IPS DF 19.7 (cell line): ENCODE measurements at places on chromosomes 11 and 22.

DNA sequence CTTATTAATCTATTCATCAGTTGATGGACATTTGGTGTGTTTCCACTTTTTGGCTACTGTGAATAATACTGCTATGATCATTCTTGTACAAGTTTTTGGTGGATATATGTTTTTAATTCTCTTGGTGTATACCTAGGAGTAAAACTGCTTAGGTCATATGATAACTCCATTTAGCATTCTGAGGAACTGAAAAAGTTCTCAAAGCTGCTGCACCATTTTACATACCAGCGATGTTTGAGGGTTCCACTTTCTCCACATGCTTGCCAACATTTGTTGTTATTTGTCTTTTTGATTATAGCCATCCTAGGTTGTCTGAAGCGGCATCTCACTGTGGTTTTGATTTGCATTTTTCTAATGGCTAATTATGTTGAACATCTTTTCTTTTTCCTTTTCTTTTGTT is 4.1 kb upstream of the ACER3 start:
- DNase-seq, result no peak

DNA sequence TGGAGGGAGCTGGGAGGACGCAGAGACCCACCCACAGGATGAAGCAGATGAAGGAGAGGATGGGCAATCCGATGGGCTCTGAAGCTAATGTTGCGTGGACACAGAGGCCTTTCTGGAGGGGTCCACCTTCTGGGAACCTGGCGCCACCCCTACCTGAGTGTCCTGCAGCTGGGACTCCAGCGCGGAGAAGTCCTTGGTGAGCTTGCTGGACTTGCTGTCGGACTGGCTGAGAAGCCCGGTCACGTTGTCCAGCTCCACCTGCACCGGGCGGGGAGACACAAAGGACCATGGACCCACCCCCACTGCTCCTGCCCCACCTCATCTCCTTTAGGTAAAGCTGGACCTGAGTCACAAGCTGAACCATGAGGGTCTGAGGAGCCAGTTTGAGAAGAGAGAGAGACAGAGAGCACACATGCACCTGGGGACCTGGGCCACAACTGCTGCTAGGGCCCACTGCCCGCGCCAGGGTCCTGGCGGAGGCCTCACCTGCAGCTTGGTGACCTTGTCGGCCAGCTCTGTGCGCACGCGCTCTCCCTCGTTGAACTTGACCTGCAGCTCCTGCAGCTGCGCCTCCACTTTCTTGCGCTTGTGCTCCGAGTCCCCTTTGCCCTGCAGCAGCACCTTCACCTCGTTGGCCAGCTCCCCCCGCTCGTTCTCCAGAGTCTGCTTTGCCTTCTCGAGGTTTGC is 40.8 kb downstream of the APOL1 start:
- no peak for DNase-seq

DNA sequence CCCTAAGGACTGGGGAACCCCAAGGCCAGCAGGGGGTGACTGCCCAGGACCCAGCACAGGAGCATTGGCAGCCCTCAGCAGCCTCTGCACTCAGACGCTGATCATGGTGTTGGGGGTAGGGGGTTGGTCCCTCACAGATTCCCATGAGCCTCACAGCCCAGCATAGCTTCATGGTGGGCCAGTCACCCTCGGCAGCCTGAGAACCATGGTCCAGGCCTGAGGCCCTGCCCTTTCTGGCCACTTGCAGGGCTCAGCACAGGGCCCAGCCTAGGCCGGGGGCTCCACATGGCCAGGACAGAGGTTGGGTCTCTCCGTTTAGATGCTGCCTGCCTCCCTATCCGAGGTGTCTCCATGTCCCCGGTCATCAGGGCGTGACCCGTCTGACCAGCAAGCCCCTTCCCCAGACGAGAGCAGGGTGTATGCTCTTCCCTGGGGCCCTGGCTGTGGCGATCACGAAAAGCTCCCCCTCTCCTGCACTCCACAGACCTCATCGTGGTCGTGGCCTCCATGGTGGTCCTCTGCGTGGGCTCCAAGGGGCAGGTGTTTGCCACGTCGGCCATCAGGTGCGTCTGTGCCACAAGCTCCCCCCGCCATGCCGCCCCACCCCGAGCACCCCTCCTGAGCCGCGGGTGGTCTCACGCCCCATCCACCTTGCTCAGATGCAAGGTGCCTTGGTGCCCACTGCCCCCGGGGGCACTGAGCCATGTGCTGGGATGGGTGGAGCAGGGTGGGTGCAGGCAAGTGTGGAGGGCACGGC is 126.2 kb downstream of the KCNQ1 start:
- no peak for DNase-seq

DNA sequence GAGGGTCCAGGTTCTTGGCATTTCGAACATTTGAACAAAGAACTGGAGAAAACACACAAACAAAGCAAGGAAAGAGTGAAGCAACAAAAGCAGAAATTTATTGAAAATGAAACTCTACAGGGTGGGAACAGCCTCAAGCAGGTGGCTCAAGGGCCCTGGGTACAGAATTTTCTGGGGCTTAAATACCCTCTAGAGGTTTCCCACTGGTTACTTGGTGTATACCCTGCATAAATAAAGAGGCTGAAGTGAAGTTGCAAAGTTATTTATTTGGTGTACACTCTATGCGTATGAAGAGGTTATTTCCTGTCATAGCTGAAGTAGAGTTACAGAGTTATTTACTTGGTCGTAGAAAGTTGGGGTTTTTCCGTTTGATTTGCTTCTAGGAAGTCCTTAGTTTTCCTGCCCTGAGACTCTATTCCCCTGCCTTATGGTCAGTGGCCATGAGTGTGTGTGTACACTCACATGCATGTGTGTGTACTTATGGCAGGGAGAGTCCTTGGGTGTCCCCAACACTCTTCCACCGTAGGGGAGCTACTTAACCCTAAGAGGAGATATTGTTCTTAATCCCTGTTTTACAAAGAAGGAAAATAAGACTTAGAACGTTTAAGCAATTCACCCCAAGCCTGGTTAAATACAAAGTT is 5.6 kb upstream of the SMCO4 start:
- no peak for DNase-seq

DNA sequence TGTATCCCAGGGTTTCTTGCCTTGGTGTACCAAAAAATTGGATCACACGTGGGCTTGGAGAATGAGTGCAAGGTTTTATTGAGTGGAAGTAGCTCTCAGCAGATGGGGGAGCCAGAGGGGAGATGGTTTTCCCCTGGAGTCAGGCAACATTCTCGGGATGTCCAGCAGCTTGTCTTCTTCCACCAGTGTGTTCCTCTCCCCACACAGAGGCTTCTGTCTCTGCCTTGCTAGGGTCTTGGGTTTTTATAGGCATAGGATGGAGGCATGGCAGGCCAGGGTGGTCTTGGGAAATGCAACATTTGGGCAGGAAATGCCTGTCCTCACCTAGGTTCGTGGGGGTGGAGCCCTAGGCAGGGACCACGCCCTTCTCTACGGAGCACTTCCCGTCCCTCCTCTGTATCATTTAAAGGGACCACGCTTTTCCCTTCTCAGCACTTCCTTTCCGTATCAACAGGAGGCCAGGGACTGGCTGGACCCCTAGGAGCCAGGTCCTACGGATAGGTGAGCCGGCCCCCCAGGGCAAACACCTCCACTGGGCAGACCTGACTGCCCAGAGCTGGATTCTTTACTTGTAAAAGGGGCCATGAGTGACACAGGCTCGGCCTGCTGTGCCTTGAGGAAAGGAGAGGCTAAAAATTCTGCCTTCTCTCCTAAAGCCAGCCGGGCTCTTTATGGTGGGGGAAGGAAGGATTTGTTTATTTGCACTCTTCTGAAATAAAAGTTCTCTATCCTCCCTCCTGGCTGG is 55.3 kb upstream of the CCDC188 start:
- DNase-seq, result peak; percentile 33

DNA sequence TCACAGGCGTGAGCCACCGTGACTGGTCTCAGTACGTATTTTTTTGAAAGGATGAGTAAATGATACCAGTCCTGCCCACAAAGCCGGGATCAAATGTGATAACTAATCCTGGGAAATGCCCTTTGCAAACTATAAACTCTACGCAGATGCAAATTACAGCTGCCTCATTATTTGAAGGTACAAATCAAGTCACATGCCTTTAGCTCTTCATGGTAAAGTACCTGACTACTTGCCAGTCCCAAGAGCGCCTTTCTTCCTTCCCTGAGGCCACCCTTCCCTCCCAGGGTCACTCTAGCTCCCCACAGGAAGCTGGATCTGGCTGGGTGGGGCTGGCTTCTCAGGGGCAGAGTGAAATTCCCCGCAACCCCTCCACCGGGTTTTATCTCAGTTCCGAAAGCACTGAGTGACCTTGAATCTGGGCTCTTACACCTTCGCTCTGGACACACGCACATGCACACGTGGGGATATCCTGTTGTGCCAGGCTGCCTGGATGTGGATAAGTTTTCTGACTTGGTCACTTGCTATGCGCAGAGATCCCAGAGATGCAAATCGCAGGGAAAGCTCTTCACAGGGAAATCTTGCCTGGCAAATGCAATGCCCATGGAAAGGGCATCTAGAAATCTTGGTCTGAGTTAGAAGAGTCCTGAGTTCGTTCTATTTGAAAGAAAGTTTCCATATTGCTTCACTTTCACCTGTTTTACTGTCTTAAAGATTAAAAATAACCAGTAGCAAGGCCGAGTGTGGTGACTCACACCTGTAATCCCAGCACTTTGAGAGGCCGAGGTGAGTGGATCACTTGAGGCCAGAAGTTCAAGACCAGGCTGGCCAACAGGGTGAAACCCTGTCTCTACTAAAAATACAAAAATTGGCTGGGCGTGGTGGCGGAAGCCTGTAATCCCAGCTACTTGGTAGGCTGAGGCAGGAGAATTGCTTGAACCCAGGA is 8.5 kb downstream of the A4GALT start:
- no peak for DNase-seq

- no peak for DNase-seq
These were observed 4.0 kb downstream of the GUCD1 start for GRCh38 chr22:24550902-24551435.

- no peak for DNase-seq
These were observed 90.6 kb downstream of the TMEM135 start for GRCh38 chr11:87128372-87128771.

DNA sequence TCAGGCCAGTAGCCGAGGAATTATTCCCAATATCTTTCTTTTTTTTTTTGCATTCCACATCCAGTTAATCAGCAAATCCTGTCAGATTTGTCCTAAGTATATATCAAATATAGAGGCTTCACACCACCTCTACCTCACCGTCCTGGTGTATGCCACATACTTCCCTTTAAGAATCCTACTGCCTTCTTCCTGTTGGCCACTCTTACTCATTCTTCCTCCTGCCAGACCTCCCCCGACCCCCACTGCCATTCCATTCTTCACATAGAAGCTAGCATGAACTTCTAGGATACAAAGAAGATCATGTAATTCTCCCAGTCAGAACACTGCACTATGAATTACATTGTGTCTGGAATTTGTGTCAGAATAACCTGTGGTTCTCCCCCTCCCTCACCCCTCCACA is 89.5 kb downstream of the TRIM44 start:
- DNase-seq, result no peak

GRCh38 chr11:120032766-120033390 is 105.0 kb downstream of the TRIM29 start:
- no peak for DNase-seq

DNA sequence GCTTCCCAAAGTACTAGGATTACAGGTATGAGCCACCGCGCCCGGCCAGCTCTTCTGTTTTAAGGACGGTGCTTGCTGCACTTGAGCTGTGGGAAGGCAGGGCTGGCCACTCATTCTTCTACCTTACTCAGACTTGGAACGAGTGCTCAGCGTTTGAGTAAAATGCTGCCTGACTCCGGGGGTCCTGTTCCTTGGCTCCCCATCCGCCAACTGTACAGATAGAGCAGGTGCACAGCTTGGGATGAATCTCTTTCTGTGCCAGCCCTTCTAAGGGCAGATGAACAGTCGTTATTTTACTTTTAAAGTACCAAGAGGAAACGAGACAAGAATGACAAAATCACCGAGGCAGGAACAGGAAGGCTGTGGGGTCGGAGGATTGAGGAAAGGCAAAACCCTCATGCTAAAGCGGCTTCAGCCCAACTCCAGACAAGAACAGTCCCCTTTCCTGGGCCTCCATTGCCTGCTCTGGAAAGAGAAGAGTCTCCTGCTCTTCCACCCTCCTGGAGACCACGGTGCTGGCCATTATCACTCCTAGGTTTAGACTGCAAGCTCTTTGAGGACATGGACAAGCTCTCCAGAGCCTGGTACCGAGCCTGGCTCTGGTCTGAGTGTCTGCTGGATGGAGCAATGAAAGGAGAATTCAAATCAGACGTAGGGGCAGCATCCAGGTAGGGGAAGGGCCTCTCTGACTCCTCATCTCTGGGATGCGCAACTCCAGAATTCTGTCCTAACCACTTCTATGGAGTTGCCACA is 1.1 kb upstream of the SUN2 start:
- no peak for DNase-seq

DNA sequence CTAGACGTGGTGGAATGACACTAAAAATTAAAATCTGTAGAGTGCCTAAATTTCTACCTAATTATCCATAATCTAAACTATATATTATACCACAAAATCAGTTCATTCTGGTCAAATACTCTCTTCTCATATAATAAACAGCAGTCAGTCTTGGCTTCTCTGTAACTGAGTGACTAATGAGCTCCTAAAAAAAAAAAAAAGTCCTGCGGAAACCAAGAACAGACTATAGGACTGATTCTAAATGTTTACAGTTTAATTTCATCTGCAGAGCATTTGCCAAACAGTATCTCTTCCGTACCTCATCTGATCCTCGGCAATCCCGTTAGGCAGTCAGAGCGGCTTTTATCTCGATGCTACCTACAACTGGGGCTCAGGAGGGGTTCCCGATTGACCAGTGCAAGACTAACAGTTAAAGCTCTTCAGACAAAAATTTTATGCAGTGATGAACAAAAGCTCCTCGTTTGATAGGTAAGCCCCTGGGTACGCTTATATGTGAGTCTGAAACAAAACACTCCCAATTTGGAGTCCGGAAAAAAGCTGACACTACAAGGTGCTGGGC is 686 bp downstream of the KIF18A start:
- no peak for DNase-seq

- no peak for DNase-seq
These were observed 6.5 kb downstream of the FCHSD2 start for GRCh38 chr11:73135346-73136284.

- no peak for DNase-seq
These were observed 44.5 kb downstream of the MED15 start for GRCh38 chr22:20551805-20552442.

DNA sequence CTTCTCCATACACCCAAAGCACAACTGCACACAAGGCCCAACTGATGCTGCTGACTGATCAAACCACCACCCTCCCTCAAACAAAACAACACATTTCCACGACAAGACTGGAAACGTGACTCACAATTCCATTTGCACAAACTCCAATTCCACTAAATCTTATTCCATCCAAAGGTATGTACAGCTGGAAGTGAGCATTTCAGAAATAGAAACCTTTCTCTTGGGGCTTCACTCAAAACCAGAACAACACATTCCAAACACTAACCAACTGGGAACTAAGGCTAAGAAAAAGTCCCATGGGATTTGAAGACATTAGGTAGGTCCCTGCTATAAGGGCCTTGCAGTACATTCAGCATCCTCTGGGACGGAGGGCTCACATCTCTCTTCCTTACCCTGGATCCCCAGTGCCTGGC is 19.6 kb downstream of the MORC2 start:
- DNase-seq, result no peak
